ENCODE measurements at places on chromosomes 7 and 10.

DNA sequence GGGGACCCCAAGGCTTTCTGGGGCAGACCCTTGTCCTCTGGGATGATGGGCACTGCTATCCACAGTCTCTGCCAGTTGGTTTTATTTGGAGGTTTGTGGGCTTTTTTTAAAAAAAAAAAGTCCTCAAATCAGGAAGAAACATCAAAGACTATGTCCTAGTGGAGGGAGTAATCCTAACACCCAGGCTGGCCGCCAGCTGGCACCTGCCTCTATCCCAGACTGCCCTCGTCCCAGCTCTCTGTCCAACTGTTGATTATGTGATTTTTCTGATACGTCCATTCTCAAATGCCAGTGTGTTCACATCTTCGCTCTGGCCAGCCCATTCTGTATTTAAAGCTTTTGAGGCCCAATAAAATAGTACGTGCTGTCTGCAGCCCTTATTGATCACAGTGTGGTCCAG is 61.0 kb upstream of the LRRC4 start:
- no peak for DNase-seq

- no peak for DNase-seq
Measured at GRCh38 chr10:133263674-133264073, 13.0 kb downstream of the ADAM8 start.

DNA sequence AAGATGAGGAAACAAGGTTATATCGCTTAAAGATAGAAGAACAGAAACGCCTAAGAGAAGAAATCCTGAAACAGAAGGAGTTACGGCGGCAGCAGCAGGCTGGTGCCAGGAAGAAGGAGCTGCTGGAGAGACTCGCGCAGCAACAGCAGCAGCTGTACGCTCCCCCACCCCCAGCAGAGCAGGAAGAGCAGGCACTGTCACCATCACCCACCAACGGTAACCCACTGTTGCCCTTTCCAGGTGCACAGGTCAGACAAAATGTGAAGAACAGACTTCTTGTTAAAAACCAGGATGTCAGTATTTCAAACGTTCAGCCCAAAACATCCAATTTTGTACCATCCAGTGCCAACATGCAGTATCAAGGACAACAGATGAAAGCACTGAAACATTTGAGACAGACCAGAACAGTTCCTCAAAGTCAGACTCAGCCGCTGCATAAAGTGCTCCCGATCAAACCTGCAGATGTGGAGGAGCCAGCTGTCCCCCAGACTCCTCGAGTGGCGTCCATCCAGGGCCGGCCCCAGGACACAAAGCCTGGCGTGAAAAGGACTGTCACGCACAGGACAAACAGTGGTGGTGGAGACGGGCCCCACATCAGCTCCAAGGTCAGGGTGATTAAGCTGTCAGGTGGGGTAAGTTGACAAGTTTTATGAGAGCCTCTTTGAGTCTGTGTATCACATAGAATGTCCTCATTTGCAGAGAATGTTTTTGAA is 67.1 kb downstream of the SHH start:
- no peak for DNase-seq

GRCh38 chr10:26507441-26507840 is 69.3 kb downstream of the APBB1IP start:
- no peak for DNase-seq

GRCh38 chr7:82700741-82701140 is 257.2 kb upstream of the CACNA2D1 start:
- DNase-seq: no peak

Data from activated CD4-positive, alpha-beta T cell treated with anti-CD3 and anti-CD28 coated beads, Interleukin-10, Interleukin-2, amounts not matched to agents 100 ng/mL and 50 ng/mL, durations not matched to agents 16 hours and 8 hours (primary cell).